ENCODE measurements at places on chromosomes 5 and 9.

DNA sequence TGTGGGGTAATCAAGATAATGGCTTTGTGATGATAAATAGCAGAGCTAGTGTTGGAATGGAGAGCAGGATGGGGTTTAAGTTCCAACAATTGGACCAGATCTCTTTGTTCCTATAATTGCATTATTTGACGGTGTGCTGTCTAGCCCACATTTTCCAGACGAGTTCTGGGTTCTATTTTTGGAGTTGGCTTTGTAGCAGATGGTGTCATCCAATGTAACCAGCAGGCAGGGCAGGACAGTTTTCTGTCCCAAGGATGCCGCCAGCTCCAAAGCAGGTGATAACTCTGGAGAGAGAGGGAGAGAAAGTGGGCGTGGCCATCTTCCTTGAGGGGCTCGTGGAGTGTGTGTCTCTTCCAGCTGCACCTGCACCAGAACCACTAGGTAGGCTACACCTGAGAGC is 251.3 kb downstream of the KIF4B start:
- DNase-seq = no peak

GRCh38 chr9:122325124-122325523 is 45.7 kb upstream of the PTGS1 start:
- no peak for DNase-seq

GRCh38 chr9:128459011-128459410 is 3.2 kb downstream of the ODF2 start:
- no peak for DNase-seq

GRCh38 chr5:149903404-149903803 is 41.2 kb downstream of the PDE6A start:
- DNase-seq = no peak

- DNase-seq = no peak
These were observed 143.1 kb upstream of the KLF4 start for GRCh38 chr9:107632661-107633060.

- DNase-seq = no peak
These were observed 149.5 kb downstream of the PCSK1 start for GRCh38 chr5:96283589-96283988.

GRCh38 chr5:133859073-133859472 is 109.4 kb downstream of the C5orf15 start:
- no peak for DNase-seq

- DNase-seq = no peak
These were observed 39.3 kb upstream of the KIAA1958 start for GRCh38 chr9:112447283-112447761.

All from stimulated activated CD4-positive, alpha-beta T cell treated with anti-CD3 and anti-CD28 coated beads, Interleukin-2, amount 100 ng/mL, for 48 hours (primary cell).